ENCODE measurements at places on chromosomes 2 and 18. TPM values are rescaled to one million over a fixed set of nuclear protein-coding genes. Genes with fewer than 3 reads are reported as not detected.

The DOK6 gene
- total RNA-seq = not detected

The VWA3B gene
- 0.11 TPM for total RNA-seq

The ACMSD gene
- total RNA-seq = not detected

The PFN4 gene
- 2.4 TPM for total RNA-seq

The ZAP70 gene
- not detected for total RNA-seq

Data from placental epithelial cell (primary cell).